ENCODE measurements at places on chromosomes 5 and 9.

- DNase-seq = no peak
Observed at GRCh38 chr5:99305045-99305580, 376.3 kb upstream of the CHD1 start.

- peak; percentile 27 for DNase-seq
Observed at GRCh38 chr5:76714751-76715485, 1.0 kb upstream of the F2R start.

DNA sequence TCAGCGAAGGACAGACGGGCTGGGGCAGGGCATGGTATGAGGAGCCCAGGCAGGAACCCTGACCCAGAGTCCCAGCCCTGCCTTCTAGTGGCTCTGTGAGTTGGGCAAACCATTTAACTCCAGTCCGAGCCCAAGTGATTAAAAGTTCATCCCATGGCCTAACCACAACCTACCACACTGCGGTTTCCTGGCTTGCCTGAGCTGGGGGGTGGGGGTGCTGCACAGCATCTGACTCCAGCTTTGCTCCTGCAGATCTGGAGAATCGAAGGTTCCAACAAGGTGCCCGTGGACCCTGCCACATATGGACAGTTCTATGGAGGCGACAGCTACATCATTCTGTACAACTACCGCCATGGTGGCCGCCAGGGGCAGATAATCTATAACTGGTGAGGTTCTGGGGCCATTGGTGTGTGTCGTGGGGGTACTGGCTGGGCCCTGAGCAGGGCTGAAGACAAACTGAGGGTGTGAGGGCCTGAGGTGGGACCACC is 49.0 kb downstream of the STOM start:
- no peak for DNase-seq

DNA sequence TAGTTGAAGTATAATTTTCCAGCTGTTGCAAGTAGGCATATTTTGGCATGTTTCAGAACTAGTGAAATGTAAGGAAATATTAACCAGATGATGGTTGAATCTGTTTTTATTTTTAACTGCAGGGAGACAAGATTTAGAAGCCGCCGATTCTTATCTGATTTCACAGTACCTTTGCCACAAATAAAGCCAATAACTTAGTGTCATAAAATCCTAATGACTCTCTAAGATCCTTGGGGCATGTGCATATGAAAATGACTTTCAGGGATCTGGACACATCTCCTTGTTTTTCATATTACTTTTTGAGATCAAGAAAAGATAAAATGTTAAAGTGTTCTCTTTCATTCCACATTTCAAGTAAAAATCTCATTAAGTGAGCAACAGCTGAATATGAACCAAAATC is 125.8 kb upstream of the CNTLN start:
- no peak for DNase-seq

DNA sequence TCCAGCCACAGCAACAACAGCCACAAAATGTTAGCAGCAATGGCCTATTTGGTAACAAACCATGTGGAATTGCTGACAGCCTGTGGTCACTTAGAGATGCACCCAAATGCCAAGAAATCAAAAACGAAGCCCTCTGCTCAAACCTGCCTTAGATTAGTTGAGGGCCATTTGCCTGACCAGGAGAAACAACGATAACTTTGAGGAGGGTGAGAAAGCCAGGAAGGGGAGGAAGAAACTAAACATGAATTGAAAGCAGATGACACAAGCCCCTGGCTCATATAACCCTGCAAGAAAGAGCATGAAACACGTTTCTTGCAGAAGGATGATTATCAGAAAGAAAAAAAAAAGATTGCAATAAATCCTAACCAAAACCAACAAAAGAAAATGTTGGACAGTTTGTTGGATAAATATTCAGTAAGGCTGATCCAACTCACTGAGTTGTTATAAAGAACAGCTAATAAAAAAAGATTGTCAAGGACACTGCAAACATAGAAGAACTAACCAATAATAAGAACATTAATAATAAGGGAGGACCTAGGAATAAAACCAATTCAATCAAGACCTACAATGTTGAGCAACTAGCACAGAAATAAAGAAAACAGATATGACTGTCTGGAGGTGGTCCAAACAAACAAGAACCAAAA is 140.5 kb upstream of the SLC30A5 start:
- no peak for DNase-seq

DNA sequence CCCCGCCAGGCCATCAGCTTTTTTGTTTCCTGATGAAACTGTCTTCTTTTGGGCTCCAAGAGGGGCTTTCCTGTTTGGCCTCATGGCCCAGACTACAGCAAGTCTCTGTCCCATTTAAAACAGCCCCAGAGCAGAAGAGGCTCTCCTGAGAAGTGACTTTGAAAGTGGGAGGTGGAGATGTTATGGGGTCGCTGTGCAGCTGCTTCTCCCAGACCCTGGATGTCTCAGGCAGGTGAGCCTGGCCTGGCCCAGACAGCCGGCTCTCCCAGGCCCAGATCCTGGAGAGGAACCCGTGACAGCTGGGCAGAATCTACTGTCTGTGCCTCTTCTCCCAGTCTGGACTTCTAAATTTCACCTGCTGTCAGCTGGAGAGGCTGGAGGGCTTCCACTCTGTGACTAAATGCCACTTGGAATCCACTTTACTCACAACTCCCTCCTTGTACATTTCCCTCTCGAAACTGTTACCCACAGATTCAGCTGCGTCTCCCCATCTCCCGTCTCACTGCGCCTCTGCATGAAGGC is 20.6 kb downstream of the FAM78A start:
- no peak for DNase-seq

GRCh38 chr9:107208121-107208520 is 75.0 kb upstream of the RAD23B start:
- DNase-seq = peak; percentile 52

DNA sequence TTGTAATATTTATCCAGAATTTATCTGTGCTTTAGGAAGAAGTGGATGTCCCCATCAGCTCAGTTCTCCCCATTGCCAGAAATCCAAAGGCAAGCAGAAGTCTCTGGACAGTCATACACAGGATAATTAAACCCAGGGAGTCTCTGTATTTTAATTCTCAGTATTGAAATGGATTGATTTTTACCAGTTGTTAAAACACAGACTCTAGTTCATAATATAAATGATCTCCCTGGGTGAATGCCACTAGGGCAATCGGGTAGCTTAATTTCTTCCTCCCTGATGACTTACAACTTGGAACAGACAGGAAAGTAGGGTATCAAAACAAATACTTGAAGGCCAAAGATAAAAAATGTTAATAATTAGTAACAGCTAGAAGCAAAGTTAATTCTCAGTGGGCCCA is 66.5 kb upstream of the DAP start:
- no peak for DNase-seq

DNA sequence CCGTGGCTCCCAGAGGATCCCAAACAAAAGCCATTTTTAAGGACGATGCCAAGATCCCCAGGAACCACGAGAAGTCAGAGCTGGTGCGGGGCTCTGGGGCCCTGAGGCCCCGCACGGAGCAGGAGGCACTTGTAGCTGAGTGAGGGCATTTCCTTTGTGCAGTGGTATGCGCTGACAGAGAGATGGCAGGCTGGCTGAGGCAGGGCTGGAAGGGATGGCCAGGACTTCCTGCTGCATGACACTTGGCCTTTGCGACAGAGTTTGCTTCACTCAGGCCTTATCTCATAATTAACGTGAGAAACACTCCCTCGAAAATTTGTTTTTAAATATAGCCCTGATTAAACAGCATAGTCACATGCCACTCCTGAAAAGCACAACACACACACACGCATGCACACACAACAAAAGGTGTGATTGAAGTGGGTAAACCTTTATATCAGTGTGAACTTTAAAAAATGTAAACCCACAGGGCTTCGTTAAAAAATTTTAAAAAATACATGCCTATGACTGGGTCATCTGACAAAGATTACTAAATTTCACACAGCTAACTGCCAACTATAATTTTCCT is 536.6 kb downstream of the PDE4D start:
- DNase-seq = no peak

GRCh38 chr9:93974151-93974550 is 19.0 kb upstream of the BARX1 start:
- no peak for DNase-seq

DNA sequence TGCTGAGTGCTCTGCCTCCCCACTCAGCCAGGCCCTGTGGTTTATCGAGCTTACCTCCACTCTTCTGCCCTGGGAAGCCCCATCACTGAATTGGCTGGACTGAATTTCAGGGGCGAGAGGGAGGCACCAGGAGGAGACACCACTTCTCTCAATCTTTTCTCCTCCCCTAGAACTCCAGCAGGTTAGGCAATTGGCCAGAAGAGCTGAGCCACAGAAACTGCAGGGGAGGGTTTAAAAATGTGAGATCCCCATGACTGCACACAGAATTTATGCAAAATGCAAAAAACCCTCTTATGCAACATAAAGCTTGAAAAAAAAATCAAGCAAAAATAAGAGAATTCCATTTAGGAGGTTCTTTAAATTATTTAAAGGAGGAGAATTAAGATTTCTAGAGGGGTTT is 29.9 kb downstream of the TUT7 start:
- DNase-seq = peak; percentile 85

- no peak for DNase-seq
Observed at GRCh38 chr5:16932401-16932800, 3.7 kb downstream of the MYO10 start.

- DNase-seq = peak; percentile 37
Observed at GRCh38 chr9:96109680-96110351, 192.2 kb downstream of the HSD17B3 start.

DNA sequence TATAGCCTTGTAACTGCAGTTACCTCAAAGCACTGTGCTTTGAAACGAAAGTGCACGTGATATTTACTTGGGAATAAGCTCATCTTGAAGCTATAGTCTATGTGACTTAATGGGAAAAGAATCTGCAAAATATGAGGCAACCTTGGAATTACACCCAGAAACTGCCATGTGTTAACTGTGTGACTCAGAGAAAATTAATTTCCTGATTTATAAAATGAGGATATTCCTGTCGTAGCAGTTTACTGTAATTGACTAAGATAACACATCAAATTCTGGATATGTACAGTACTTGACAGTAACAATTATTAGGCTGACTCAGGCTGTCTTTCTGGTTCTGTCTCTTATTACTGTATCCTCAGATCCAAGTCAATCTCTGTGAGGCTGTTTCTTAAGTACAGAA is 1079.9 kb upstream of the ACO1 start:
- DNase-seq = peak; percentile 72

DNA sequence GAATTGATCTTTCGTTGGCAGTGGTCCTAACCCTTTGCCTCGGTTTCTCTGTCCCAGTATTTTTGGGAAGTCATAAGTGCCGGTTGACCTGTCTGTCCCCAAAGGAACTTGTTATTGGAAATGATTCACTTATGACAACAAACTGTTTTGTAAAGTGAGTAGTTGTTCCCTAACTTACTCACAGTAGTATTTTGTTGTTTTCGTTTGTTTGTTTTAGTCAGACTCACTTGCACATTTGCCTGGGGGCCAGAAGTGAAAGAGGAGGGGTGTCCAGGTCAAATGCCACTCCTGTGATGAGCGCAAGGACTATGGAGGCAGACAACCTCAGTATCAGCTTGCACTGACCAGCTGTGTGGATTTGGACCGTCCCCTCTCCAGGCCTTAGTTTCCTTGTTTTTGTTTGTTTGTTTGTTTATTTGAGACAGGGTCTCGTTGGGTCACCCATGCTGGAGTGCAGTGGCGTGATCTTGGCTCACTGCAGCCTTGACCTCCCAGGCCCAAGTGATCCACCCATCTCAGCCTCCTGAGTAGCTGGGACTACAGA is 47.3 kb downstream of the ANKRD55 start:
- no peak for DNase-seq

DNA sequence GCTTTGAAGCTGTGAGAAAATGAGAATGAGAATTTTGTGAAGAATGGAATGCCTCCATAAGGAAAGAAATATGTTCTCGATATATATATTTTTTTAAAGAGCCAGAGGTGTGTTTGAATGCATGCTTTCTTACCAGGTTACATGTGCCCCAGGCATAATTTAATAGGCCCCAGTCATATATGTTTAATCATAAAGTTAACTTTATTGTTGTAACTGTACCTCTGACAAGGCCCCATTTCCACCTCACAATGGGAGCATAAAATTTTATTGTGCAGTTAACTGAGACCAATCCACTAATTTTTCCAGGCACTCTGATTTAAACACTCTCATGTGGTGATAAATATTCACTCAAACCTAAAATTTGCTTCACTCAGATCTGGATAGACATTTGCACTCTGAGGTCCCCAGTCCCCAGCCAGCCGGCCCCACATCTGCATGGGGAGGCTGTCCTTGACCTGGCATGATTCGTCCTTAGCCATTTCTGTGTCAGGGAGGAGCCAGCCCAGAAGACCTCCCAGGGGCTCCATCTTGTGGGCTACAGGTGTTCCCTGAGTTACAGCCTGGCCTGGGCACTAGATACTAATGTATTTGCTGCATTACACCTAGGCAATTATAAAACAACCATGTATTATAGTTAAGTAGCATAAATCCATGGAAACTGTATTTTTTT is 245.8 kb downstream of the MTRR start:
- DNase-seq = no peak

GRCh38 chr9:98519641-98520040 is 189.1 kb downstream of the GABBR2 start:
- no peak for DNase-seq

- DNase-seq = no peak
Observed at GRCh38 chr5:91142819-91143218, 240.3 kb downstream of the ARRDC3 start.

DNA sequence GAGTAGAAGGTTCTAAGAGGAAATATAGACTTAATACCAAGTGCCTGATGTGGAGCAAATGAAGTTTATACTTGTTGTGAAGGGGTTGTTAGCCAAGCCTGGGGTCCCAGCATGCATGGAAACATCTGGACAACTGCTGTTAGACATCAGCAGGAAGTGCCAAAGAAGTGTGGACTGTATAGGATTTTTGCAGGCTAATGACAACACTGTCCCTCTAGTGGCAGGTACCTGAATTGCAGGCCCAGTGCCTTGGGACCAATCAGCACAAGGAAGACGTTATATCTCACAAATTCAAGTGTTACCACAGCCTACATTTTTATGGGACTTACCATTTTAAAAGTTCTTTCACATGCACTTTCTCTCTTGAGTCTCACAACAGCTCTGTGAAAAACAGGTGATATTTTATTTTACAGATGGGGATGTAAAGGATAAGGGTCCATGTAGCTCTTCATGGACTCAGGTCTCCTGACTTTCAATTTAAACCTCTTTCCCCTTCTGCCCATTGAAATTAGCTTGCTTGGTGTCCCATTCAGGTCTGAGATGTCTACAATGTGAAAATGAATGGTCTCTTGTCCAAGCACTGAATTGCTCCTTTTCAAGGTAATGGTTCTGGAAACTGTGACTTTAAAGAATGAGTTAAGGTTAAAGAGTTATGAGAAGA is 89.0 kb upstream of the MAP1B start:
- peak; percentile 26 for DNase-seq

GRCh38 chr5:76404223-76405211 is 1.4 kb downstream of the IQGAP2 start:
- no peak for DNase-seq

- peak; percentile 11 for DNase-seq
Observed at GRCh38 chr9:83669067-83669466, 38.7 kb downstream of the UBQLN1 start.

DNA sequence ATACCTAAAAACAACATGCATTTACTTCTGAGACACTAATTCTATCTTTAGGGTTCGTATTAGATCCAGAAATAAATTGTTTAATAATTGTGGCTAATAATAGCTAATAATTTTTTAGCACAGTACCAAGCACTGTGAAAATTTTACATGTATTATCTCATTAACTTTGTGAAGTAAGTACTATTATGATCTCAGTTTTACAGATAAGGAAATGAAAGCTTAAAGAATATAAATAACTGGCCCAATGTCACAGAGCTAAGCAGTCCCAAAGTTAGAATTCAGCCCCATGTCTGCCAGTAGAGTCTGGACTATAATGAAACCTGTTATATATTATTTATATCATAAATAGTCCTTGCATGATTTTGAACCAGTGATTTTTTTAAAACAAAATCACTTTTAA is 163.3 kb downstream of the NIPBL start:
- DNase-seq = no peak

GRCh38 chr5:180860273-180860886 is 696 bp downstream of the ZFP62 start:
- DNase-seq = peak; percentile 49
